ENCODE measurements at places on chromosomes 6 and 20. TPM values are rescaled to one million over a fixed set of nuclear protein-coding genes. Genes with fewer than 3 reads are reported as not detected.
A peak's percentile ranks its signal among the peaks of the same experiment; 100 is the strongest.

- no peaks in the 10 kb centered on the region for H3K27me3 ChIP-seq
- H3K27ac ChIP-seq, result no peak overlapping the region
- H3K4me3 ChIP-seq, result no peak overlapping the region
- no peaks in the 10 kb centered on the region for H3K36me3 ChIP-seq
- peaks cover 12% of the 10 kb centered on the region for H3K4me1 ChIP-seq
Observed at GRCh38 chr20:4066551-4066950, 51.2 kb upstream of the RNF24 start.

DNA sequence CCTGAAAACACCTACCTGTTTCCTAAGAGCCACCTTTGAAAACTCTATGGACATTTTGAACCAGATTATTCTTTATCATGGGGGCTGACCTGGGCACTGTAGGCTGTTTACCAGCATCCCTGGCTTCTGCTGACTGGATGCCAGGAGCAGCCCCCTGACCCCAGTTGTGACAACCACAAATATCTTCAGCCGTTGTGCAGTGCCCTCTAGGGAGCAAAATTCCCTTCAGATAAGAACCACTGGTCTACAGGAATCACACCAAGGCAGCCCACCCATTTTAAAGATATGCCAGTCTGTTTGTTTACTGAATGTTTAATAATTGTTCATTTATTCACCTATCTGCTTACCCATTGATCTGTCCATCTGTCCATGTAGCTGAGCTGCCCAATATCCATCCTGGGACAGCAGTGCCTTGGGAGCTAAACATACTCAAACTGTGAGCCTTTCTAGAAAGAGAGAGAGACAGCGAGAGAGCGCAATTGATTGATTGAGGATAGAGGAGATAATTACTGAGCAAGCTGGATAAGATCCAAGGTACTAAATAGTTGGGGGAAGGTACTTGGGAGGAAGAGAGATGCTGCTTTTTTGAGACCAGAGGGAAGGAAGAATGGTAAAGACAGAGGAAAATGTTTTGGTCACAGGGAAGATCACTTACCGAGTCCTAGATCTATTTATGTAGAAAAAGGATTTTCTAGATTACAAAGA is 276.8 kb downstream of the NRN1 start:
- no peak overlapping the region for H3K4me3 ChIP-seq
- H3K36me3 ChIP-seq, result peaks cover 6% of the 10 kb centered on the region
- H3K27me3 ChIP-seq, result no peaks in the 10 kb centered on the region

- H3K36me3 ChIP-seq, result no peaks in the 10 kb centered on the region
- no peak overlapping the region for H3K27ac ChIP-seq
- H3K4me1 ChIP-seq, result no peaks in the 10 kb centered on the region
- H3K27me3 ChIP-seq, result peaks cover 33% of the 10 kb centered on the region
Observed at GRCh38 chr6:168782187-168782751, 341.3 kb downstream of the SMOC2 start.

DNA sequence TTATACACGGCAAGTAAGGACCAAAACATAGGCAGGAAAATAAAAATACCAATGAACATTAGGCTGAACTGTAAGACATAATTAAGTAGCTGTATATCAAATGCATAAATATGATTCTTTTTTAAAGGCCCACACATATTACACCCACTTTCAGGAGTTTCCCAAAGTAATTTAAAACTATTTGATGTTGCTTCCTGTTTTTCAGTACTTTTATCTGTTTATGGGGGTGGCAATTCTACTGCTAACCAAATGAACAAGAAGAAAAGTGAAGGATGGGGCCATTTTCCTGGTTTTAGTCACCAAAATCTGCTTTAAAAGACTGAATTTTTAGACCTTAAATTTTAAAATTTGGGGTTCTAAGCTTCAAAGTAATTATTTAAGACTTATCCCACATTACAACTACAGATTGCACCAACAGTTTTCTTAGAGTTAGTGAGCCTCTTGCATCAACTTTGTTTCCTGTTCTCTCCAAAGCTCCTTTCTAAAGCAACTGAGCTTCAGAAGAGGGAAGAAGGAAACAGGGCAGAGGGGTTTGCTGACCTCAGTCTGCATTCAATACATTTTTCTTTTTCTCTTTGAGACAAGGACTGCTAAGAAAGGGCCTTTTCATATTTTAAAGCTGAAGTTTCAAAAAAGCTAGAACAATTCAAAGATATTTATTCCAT is 191.0 kb downstream of the BACH2 start:
- no peak overlapping the region for H3K4me3 ChIP-seq
- H3K4me1 ChIP-seq, result peaks cover 33% of the 10 kb centered on the region
- H3K27me3 ChIP-seq, result no peaks in the 10 kb centered on the region
- no peaks in the 10 kb centered on the region for H3K36me3 ChIP-seq
- H3K27ac ChIP-seq, result no peak overlapping the region

The GNAS-AS1 gene
- total RNA-seq, result not detected

The IMPG1 gene
- not detected for total RNA-seq

- H3K4me3 ChIP-seq, result no peak overlapping the region
- H3K27ac ChIP-seq, result no peak overlapping the region
- peaks cover 17% of the 10 kb centered on the region for H3K4me1 ChIP-seq
- H3K36me3 ChIP-seq, result no peaks in the 10 kb centered on the region
- no peak for DNase-seq
Observed at GRCh38 chr20:25481235-25481917, 73.9 kb downstream of the GINS1 start.

DNA sequence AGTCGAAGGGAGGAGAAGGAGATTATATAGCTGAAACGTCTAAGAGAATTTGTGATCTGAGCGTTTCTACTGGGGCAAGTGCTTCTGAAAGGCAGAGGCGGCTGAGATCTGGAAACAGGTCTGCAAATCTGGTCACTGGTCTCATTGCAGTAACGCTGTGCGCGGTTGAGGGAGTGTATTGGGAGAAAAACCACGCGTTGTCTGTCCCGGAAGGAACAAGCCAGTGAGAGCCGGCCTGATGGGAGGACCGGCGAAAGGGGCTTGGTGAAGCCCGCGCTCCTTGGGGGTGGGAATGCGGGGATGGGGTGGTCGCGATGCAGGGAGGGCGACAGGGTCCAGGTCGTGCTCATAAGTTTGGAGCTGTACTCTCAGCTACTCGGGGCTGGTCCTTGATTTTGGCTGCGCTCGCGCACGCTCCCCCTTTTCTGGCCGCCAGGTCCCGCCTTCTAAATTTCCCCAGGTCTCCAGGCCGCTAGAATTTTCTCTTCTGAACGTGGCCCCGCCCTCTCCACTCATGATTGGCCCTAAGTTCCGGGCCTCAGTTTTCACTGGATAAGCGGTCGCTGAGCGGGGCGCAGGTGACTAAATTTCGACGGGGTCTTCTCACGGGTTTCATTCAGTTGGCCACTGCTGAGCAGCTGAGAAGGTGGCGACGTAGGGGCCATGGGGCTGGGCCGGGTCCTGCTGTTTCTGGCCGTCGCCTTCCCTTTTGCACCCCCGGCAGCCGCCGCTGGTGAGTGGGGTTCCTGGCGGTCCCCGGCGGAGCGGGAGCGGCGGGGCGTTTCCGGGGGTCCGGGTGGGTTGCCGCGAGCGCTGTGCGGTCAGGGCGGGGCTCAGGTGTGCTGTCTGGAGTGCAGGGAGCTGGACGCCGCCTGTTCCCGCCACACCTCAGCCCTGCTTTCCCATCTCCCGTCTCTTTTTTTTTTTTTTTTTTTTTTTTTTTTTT is at the start of gene MICB:
Gene MICB (plus strand): TSS at position 615 of the 946 bp plus-strand sequence. CDS start 49 bp downstream, at position 664.
- H3K27ac ChIP-seq, result peak within 1 kb of the TSS; percentile 94
- peaks cover 2% of the 10 kb centered on the region for H3K36me3 ChIP-seq
- no peaks in the 10 kb centered on the region for H3K27me3 ChIP-seq
- peak within 1 kb of the TSS; percentile 97 for H3K4me3 ChIP-seq
- DNase-seq, result peak; percentile 83
- H3K4me1 ChIP-seq, result peaks cover 66% of the 10 kb centered on the region

DNA sequence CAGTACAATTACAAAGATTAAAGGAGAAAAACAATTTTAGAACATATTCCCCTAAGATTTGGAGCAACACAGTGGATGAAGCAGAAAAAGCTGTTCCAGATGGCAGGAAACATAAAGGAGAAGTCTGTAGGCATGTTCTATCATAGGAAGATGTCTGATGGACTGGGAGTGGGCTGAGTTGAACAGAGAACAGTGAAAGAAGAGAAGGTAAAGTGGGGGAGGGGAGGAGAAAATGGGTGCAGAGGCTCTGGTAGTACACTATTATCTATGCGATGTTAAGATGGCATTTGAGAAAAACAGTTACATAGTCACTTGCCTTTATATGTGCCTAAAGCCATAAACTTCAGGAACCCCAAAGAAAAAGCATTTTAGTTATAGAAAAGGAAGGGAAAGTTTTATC is 4.2 kb upstream of the PHIP start:
- H3K27me3 ChIP-seq, result peaks cover 26% of the 10 kb centered on the region
- DNase-seq, result no peak
- H3K27ac ChIP-seq, result no peak overlapping the region
- H3K36me3 ChIP-seq, result no peaks in the 10 kb centered on the region
- H3K4me3 ChIP-seq, result no peak overlapping the region

GRCh38 chr6:124535746-124536145 is 426.5 kb upstream of the RNF217 start:
- no peak overlapping the region for H3K27ac ChIP-seq
- H3K4me1 ChIP-seq, result no peaks in the 10 kb centered on the region
- H3K27me3 ChIP-seq, result no peaks in the 10 kb centered on the region
- H3K36me3 ChIP-seq, result no peaks in the 10 kb centered on the region
- no peak for DNase-seq
- H3K4me3 ChIP-seq, result no peak overlapping the region

The LRRC1 gene
- total RNA-seq, result 4.0 TPM

GRCh38 chr6:46199387-46199786 is 28.6 kb upstream of the ENPP5 start:
- no peaks in the 10 kb centered on the region for H3K36me3 ChIP-seq
- H3K27ac ChIP-seq, result no peak overlapping the region
- H3K4me1 ChIP-seq, result no peaks in the 10 kb centered on the region
- no peak overlapping the region for H3K4me3 ChIP-seq
- DNase-seq, result no peak
- H3K27me3 ChIP-seq, result peaks cover 30% of the 10 kb centered on the region

- H3K27me3 ChIP-seq, result no peaks in the 10 kb centered on the region
- H3K36me3 ChIP-seq, result no peaks in the 10 kb centered on the region
- H3K27ac ChIP-seq, result no peak overlapping the region
- no peaks in the 10 kb centered on the region for H3K4me1 ChIP-seq
- no peak for DNase-seq
- H3K4me3 ChIP-seq, result no peak overlapping the region
Observed at GRCh38 chr6:8652710-8653109, 217.4 kb upstream of the SLC35B3 start.

- no peak overlapping the region for H3K4me3 ChIP-seq
- no peaks in the 10 kb centered on the region for H3K36me3 ChIP-seq
- peak overlapping the region; percentile 81 for H3K27ac ChIP-seq
- peaks cover 58% of the 10 kb centered on the region for H3K4me1 ChIP-seq
- no peaks in the 10 kb centered on the region for H3K27me3 ChIP-seq
Observed at GRCh38 chr6:15265787-15266186, 19.9 kb downstream of the JARID2 start.

- H3K4me3 ChIP-seq, result no peak overlapping the region
- H3K4me1 ChIP-seq, result no peaks in the 10 kb centered on the region
- no peak for DNase-seq
- peaks cover 14% of the 10 kb centered on the region for H3K27me3 ChIP-seq
- no peaks in the 10 kb centered on the region for H3K36me3 ChIP-seq
- H3K27ac ChIP-seq, result no peak overlapping the region
Observed at GRCh38 chr6:47072667-47073066, 30.5 kb upstream of the ADGRF1 start.

DNA sequence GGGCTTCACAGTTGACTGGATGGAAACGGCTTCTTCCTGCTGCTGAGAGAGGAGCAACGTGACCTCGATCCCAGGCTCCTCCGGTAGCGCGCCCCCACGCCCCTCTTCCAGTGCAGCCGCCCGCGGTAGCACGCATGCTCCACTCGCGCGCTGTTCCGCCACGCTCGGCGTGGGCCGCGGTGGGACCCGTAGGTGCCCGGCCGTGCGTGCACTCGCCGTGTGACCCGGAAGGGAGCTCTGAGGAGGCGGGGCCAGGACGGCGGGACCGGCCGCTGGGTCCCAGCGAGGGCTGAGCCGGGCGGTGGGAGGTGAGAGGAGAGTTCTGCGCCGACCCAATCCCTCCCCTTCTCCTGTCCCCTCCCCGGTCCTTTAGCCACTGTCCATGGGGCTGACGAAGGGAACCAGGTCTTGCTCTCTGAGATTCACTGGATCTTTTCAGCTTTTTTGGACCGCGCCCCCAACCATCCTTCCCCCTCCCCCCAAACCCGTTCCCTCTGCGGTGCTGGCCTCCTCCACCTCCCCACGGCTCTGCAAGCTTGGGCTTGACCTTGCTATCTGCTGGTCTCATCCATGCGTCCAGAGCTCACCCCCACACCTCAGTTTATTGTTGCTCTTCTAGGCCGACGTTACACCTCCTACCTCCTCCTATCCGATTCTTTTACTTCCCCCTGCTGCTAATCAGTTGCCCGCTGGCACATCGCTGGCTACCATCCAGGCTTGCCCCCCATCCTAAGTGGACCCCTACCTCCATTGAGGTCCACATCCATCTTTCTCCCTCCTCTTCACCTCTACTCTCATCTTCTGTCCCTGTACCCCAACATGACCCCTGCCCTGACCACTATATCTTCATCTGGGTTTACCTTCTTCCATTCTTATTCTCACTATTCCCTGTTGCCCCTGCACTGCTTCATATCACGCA is at the start of gene CUL9:
Gene CUL9 (plus strand): TSS at position 255 of the 919 bp plus-strand sequence. CDS start 2,115 bp downstream, outside the sequence.
- no peaks in the 10 kb centered on the region for H3K27me3 ChIP-seq
- H3K36me3 ChIP-seq, result peaks cover 12% of the 10 kb centered on the region
- H3K4me3 ChIP-seq, result peak within 1 kb of the TSS; percentile 96
- peaks cover 43% of the 10 kb centered on the region for H3K4me1 ChIP-seq

DNA sequence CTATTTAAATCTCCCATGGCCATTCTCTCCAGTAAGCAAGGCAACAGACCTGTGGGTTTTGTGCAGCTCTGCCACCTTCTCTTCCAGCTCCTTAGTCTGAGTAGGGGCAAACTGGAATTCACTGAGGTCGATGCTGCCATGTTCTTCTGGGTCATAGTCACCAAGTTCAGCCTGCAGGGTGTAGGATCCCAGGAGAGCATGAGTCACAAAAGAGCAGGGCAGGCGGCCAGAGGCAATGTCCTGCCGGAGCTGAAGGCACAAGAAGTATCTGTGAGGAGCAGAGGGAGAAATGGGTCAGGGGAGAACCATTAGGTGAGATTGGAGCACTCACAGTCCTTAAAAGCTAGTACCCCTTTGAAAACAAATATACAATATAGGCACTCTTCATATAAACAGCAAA is 73.7 kb downstream of the SMLR1 start:
- H3K27ac ChIP-seq, result peak overlapping the region; percentile 47
- DNase-seq, result no peak
- H3K36me3 ChIP-seq, result peaks cover 5% of the 10 kb centered on the region
- H3K4me3 ChIP-seq, result no peak overlapping the region
- no peaks in the 10 kb centered on the region for H3K27me3 ChIP-seq

The SLC32A1 gene
- not detected for total RNA-seq

Measured in T-helper 17 cell (primary cell).